ENCODE measurements at places on chromosomes 6 and 20.

- DNase-seq: no peak
Observed at GRCh38 chr6:408599-409102, 17.1 kb downstream of the IRF4 start.

GRCh38 chr6:5786321-5786968 lies 220.3 kb downstream of the NRN1 start:
- DNase-seq: no peak

DNA sequence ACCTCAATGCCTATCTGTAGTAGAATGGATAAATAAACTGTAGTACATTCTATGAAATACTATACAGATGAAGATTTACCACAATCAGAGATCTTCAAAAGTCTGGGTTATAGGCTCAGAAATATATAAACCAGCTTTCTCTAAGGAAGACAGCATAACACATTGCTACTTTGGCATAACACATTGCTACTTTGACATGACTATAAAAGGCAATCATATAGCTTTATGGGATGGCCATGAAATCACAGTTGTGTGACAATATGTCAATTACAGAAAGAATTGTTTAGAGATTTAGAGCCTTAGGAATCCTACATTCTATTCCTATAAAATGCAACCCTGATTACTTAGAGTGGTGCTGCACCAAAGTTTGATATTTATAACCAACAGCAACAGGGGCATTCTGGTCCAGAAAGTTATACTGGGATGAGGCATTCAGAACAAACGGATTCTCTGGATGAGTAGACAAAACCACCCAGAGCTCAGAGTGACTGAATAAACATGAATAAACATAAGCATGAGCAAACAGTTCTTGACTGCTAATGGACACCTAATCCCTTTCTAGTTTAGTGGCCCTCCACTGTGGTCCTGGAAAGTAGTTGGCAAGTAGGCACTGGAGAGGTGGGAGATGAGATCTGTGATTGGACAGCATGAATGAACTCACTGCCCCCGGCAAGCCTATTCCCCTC lies 12.0 kb downstream of the TTI1 start:
- DNase-seq: no peak

DNA sequence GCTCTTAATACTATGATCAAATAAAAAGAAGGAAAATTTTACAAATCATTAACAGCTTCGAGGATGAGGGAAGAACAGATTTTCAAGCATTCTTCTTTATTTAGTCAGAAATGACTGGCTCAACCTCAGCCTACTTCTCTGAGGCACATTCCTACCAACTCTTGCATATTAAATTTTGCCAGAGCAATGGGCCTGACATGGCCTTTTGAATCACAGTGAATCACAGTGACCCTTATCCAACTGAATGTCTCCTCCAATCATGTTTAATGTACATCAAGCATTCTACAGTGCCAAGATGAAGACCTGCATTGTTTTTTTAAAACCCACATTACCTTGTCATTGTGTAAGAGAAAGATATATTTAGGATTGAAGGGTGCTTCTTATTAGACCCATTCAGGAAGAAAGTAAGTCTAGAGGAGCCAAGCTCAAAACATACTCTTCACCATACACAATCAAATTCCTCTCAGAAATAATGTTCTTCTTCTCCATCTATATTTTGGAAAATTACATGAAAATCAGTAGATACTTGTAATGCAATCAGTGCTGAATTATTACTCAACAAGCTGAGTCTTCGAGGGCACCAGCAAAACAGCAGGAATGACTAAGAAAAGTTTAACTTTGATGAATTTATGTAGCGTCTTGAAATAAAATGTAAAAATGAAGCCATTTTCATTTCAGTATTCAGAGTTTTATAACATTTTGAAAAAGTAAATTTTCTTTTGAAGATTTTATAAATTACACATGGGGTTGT lies 44.1 kb upstream of the MOXD1 start:
- DNase-seq: no peak

DNA sequence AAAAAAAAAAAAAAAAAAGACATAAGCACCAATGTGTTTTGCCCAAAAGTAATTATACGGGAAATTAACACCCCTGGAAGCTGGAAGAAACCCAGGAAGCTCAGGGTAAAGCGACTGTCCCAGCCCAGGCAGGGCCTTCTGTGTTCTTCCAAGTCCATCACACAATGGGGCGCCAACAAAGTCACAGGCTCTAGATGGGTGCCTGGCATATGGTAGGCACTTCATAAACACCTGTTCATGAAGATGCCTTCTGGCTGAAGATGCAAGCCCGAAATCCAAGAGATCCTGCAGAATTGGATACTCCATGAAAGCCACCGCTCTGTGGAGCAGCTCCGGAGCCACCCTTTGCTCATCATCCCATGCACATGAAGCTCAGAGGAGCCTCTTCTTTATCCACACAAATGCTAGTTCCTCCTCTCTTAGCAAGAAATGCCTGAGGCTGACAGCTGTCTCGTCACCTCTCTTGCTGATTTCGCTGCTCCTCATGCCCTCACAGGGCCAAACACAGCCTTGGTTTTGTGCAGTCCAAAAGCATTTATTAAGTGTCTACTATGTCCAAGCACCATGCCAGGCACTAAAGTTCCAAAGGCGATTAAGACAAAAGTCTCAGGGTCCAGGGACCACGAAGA lies 76.6 kb downstream of the TRERF1 start:
- DNase-seq: no peak

GRCh38 chr6:144106206-144106605 lies 10.8 kb upstream of the SF3B5 start:
- no peak for DNase-seq
